ENCODE measurements at places on chromosomes 3 and 15.

DNA sequence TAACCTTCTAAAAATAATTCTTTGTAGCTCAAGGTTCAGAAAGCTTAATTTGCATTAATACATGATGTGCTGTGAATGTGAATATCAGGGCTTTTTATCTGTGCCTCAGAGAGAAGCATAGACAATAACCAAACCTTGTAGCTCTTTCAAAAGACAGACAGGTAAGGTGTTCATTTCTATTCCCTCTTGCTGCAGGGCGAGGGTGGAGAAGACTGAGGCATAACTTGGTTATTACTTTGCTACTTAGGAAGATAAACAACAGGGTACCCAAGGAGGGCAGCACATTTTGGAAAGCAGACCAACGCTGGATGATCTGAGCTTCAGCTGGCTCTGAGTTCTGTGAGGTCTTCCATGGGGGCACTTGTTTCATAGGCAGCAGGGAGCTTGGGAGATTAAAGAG, 408.6 kb upstream of the RARB start:
- DNase-seq = no peak

DNA sequence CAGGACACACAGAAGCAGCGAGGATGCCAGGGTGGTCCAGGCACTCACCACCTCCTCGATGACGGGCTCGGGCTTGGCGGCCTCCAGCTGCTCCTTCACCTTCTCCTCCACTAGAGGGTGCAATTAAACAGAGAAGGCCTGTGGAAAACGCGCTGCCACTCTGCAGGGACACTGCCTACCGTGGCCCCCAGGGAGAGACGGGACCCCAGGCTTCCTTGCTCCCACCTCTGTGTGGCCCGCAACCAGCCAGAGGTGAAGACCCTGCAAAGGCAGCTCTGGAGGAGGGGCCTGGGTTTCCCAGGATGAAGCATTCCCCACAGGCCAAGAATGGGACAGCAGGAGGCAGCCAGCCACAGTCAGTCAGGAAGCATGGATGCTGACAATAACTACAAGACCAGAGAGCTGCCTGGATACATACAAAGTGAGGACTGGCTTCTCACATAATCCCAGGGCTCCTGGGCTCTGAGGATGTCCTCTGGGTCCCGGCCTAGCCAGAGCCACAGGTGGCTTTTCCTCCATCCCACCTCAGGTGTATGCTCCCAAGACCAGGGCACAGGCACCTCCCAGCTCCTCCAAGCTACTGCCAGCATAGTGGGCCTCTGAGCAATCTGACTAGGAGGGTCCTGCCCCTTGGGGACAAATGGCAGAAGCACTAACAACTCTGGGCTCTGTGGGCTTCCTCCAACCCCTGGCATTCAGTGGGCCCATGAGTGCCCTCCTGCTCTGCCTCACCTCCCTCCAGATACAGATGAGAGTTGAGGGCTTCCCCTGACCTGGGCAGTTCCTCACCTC, 46.2 kb downstream of the PTH1R start:
- DNase-seq = no peak

DNA sequence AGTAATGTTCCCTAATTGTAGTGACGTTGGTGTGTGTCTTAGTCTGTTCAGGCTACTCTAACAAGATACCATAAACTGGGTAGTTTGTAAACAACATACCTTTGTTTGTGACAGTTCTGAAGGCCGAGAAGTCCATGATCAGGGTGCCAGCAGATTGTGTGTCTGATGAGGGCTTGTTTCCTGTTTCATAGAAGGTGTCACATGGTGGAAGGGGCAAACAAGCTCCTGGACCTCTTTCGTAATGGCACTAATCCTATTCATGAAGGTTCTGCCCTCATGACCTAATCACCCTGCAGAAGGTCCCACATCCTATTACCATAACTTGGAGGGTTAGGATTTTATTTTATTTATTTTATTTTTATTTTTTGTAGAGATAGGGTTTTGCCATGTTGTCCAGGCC, 11.1 kb downstream of the ATXN7 start:
- no peak for DNase-seq

DNA sequence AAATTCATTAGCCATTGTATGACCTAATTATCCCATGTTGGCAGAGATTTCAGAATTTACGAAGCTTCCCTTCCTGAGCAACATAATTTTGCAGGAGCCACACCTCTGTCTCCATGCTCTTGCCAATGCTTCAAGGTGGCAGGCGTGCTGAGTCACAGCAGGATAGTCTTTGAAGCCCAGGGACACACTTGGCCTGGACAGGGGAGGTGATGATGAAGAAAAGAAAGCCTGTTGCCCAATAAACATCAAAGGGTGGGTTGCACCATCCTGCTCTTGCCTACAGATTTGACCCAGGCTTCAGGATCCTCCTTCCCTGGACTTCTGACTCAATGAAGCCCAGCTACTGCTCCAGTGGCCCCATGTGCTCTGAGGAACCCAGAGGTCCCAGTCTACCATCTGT, 117.1 kb downstream of the MINAR1 start:
- no peak for DNase-seq

DNA sequence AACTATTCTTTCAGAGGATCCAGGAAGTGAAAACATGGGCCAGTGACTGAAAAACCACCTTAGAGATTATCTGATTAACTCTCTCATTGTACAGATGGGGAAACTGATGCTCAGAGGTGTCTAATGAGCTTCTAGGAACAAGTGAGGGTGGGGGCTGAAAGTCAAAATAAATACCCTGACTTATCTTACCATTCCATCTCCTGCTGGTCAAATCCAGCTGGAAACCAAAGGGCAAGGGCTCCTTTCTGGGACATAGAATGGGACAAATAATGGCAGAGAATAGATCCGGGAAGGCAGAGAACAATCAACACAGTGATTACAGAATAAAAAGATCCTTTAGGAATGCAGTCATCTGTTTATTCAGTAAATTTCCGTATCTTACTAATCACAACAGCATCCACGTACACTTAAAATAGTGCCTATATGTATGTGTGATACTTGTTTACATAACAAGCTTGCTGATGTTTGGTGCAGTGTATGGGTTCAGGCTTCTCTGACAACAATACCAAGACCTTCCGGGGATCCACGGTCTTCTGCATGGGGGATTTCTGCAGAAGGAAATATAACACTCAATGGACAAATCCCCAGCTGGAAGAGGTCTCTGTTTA, 173.2 kb downstream of the THSD4 start:
- DNase-seq = no peak

- no peak for DNase-seq
Measured at GRCh38 chr3:142259359-142259758, 34.0 kb upstream of the GK5 start.

DNA sequence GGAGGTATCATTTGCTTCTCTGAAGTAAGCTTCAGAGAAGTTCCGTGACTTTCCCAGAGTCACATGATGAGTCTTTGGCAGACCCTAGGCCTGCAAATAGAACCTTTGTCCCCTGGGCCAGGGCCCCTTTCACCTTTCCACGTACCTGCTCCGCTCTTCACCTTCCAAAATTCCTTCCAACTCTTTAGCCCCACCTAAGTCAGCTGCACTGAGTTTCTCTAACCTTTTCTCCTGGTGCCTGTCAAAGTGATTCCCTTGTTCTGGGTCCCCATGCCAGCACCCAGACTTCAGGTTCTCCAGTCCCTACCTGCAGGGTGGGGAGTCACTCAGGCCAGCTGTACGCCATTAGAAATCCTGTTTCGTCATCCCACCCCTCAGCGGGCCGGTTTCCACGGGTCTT, 12.8 kb downstream of the LYZL4 start:
- no peak for DNase-seq

DNA sequence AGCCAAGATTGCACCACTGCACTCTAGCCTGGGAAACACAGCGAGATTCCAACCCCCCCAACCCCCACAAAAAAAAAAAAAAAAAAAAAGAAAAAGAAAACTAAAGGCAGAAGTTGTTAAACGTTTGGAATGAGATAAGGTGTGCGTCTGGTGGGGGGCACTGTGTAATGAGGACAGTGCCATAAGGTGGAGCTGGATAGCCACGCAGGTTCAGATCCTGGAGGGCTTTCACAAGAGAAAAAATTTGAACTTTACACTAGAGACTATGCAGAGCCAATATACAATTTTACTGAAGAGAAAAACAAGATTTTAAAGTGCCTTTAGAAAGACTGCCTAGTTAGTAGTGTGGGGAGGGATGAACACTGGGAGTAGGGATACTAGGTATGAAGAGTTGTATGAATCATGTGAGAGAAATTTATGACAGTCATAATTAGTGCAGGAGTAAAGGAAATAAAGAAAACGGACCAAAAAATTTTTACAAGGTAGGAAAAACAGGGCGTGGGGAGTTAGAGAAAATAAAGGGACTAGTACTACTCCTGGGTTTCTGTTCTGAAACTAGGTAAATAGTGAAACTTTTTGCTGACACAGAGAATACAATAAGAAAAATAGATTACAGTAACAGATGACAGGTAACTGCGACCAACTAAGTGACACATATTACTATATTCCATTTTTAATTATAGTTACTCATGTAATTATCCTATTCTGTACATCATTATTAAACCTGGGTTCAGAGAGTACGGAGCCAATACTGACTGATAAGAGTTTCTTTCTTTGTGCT, 108.1 kb downstream of the PEAK1 start:
- DNase-seq = no peak

GRCh38 chr15:54514601-54515000, 536.4 kb downstream of the UNC13C start:
- DNase-seq = no peak

DNA sequence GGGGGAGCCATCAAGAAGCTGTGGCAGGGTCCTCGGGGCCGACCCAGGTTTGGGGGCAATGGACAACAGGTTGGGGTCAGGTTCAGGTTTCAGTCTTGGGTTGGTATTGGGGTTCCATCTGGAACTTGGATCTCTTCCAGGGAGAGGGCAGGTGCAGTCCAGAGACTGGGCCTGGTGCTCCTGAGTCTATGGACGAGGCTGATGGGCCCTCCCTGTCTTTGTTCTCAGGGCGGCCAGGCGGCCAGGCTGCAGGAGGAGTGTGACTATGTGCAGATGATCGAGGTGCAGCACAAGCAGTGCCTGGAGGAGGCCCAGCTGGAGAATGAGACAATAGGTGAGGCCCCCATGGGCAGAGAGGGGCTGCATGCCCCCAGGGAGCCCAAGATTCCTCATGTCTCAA, 11.1 kb downstream of the VIPR1 start:
- DNase-seq = no peak

DNA sequence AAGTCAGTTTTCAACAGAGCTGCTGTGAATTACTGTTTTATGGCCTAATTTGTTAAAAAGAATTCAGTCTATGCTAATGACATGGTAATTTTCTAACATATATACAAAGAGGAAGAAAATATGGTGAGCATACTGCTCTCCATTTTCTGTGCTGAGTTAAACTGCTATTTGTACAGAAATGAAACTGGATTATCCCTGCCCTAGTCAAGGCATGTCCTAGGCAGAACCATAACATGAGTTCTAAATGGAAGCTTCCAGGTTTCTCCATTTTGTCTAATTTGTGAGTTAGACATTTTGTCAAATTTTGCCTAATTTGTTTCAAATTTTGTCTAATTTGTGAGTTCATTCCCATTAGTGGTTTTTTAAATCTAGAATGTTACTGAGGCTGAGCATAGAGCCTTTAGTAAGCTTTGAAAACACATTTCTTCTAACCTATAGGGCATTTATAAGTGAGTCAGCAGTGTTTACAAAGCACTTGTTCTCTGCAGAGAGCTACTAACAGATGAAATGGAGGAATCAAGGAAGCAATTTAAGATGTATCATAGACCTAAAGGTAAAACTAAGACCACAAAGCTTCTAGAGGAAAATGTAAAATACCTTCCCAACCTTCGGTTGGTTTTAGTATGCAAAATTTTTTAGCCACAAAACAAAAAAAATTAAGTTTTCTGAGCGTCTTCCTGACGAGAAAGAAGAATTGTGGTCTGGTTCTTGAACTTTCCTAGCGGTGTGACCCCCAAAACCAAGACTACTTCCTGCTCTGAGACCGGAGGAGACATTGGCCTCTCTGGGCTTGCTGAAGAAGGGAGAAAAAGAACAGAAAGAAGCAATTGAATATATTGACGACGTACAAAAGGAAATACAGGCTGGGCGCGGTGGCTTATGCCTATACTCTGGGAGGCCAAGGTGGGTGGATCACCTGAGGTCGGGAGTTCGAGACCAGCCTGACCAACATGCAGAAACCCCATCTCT, 9.8 kb downstream of the P2RY14 start:
- DNase-seq = no peak

GRCh38 chr15:99098991-99099390, 5.9 kb upstream of the SYNM start:
- DNase-seq = no peak

GRCh38 chr3:156859578-156859977, 33.4 kb downstream of the LEKR1 start:
- no peak for DNase-seq

- no peak for DNase-seq
Measured at GRCh38 chr3:53754325-53754724, 91.9 kb downstream of the CHDH start.

DNA sequence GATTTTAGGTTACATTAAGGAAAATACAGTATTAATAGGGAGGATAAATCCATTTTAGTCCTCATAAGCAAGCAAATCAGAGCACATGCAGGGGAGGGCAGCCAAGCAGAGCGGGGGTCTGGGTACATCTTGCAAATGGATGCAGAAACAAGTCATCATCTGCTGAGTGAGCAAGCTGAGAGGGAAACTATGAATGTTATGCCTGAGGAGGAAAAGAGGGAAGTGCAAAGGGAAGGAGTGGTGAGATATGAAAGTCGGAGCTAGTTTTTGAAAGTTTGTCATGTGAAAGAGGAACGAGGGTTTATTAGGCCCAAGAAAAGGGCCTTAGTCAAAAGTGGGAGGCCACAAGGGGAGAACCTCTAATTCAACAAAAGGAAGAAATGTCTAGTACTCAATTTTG, 15.4 kb downstream of the PTX3 start:
- DNase-seq = no peak

DNA sequence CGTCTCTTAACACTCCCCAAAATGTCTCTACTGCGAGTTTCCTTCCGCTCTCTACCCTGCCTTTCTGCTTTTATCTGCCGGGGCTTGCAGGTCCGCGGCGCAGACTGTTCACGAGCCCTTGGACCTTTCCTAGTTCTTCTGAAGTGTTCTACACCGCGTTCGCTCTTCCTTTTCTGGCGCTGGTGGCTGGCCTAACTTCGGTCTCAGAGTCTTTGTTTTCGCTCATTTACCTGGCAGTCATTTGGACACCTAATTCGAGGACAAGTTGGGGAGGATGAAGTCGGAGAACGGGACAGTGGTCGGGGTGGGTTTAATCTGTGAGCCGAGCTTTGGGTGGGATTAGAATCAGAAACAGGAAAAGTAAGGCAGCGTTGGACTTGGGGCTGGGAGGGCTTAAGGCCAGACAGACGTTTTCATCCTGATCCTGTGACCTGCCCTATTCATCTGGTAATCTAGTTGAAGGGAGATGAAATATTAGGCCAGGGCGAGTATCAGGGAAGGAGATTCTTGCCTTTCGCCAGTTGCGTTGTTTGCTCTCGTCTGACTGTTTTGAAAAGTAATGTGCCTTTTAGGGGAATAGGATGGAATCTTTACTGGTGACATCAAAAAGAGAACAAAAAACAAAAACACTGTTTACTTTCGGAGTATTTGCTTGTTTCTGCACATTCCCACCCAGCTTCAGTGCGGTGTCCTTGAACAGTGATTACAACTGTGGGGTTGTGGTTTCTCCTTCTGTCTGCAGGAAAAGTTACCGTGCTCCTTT, 1.8 kb downstream of the DIPK2A start:
- no peak for DNase-seq
